ENCODE measurements at places on chromosomes 6 and 20.

DNA sequence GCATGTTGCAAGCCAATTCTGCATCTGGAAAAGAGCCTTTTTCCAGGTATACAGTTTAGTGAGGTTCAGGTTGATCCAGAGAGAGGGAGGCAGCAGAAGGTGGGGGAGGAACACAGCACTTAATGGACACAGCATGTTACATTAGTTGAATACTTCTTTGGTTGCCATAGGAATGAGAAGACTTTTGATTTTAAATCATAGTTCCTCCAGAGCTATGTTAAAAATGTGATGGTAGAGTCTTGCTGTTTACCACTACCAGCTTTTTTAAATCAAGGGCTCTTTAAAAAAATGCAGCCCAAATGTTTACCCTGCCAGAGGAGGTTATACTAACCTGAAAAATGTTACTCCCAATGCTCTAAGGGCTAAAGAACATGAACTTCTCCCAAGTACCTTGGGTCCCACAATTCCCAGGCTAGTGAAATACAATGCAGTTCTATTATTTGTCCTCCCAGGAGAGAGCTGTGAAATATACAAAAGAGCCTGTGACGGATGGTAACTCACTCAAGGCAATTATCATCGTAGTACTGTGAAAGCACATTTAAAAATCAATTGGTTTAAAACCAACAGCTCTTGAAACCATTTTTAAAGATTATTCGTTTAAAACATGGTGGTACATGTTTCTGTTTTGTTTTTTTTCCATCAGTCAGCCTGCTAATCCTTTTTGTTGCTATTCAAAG lies 6.9 kb upstream of the PHACTR1 start:
- no peak for DNase-seq

DNA sequence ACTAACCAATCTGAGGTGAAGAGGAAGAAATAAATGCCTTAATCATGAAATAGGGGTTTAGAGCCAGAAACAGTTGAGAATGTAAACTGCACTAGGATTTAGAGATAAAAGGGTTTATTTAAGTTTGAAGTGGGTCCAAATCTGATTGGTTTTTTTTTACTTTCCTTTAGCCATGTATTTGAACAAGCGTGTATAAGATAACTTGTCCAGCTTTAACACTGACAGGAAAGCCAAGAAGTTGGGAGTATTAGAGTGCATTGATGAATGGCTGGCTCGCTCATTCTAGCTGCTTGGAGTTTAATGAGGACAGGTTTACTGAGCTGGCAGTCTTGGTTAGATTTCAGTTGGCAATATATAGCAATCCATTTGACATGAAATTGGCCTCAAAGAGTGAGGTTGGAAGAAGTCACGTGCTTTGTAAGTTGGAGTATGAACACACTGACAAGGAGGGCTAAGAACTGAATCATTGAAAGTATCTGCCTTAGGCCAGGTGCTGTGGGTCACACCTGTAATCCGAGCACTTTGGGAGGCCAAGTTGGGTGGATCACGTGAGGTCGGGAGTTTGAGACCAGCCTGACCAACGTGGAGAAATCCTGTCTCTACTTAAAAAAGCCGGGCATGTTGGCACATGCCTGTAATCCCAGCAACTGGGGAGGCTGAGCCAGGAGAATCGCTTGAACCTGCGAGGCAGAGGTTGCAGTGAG lies 13.7 kb downstream of the SRSF3 start:
- no peak for DNase-seq

- no peak for DNase-seq
These were observed 733.6 kb upstream of the MAN1A1 start for GRCh38 chr6:120083186-120083585.

- DNase-seq, result no peak
These were observed 447.7 kb downstream of the PHF3 start for GRCh38 chr6:64083261-64083660.

DNA sequence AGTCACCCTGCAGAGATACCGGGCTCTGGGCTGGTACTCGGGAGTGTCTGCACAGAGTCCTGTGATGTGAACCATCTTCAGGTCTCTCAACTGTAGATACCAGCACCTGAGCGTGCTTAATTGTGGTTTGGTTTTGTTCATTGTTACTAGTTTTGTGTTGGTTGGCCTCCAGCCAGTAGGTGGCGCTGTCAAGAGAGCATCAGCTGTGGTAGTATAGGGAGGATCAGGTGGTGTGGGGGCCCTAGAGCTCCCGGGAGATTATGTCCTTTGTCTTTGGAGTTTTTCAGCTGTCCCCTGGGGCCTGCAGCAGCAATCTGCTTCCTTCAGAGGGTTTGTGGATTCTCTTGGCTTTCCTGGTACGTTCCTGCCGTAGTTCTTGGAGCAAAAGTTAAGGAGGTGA lies 67.9 kb downstream of the CDYL start:
- DNase-seq, result no peak

- DNase-seq, result no peak
These were observed 181.9 kb downstream of the GJA1 start for GRCh38 chr6:121617388-121617787.

DNA sequence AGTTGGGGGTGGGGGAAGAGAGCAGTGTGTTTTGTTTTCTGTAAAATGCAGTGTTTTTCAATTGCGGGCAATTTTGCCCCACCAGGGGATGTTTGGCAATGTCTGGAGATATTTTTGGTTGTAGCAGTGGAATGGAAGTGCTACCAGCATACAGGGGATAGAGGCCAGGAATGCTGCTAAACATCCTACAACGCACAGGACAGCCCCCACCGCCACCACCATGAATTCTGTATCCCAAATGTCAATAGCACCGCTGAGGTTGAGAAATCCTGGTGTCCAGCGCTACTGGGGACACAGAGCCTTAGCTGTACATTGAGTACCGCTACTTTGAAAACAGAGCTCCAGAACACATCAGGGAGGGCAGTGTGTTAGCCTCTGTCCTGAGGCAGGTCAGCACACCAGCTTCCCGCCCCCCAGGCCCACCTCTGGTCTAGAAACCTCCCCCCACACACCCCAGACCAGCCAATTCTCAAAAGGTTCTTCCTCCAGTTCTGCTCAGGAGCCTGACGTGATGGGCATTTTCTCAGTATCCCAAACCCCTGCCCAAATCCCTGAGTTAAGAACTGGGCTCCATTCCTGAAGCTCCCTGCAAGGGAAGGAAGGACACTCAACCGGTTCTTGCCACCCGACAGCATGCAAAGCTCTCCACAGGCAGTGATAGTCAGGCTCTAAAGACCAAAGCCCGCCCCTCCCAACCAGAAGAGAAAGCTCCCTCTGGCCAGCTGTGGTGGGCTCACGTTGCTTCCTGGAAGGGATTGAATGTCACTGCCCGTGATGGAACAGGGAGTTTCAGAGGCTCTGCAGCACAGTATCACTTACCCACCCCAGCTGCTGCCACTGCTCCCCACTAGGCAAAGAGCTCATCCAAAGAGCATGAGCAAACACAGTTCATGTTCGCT lies 321.5 kb upstream of the JARID2 start:
- DNase-seq, result no peak

- no peak for DNase-seq
These were observed 73.6 kb upstream of the BHLHE23 start for GRCh38 chr20:63080411-63080810.

- no peak for DNase-seq
These were observed 801 bp downstream of the SRC start for GRCh38 chr20:37346535-37347346.

Measured in stimulated activated CD4-positive, alpha-beta T cell treated with anti-CD3 and anti-CD28 coated beads, TNF-alpha, amount 100 ng/mL, for 4 hours (primary cell).